ENCODE measurements at places on chromosomes 1 and 21.

DNA sequence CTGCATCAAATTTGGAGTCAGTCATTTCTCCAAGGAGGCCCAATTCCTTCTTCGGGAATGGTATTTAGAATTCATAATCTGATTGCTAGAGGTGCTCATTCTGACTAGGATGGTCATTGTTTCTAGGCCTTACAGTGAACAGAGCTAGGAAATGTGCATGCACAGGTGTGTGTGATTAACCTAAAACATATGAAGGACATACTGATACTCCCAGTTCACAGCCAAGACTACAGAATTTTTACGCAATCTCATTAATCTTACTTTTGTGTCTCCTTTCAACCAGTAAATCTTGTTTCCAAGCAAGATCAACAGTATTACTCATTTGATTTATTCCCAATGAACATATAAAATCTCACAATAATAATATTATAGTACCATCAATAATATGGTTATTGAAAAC lies 47.1 kb downstream of the NFASC start:
- no peak for DNase-seq

DNA sequence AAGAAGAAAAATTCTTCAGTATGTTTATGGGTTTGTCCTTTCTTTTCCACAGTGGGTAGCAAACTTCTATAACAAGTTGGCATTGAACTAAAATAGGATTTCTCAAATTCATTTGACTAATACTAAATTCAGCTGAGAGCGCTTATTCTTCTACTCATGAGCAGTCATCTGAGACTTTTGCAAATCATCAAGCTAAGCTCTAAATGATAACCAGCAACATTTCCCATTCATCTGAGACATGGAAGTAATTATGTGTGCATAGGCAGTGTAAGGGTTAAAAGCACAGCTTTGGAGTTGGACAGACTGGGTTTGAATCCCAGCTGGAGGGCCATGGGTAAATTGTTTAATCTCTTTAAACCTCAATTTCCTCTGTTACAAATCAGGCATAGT lies 18.3 kb upstream of the CNR2 start:
- DNase-seq: no peak

DNA sequence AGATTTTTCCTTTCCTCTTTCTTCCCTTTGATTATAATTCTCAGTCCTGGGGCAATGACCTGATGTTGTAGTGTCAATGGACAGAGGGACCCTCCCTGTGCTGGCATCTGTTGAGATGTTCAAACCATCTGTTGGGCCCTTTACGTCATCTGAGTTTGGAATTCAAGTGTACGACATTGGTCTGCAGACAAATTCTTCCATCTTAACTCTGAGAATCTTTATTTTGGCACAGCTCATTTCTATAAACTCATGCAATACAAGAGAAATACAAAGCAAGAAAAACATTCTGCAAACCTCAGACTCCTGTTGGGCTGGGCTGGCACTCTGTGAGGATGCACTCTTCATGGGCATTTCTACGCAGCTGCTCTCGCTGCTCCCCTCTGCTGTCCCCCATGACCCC lies 54.2 kb downstream of the IFI44 start:
- DNase-seq: no peak

GRCh38 chr1:218346391-218347204 lies 1.5 kb downstream of the TGFB2 start:
- peak; percentile 20 for DNase-seq

GRCh38 chr1:110734133-110734680 lies 59.5 kb upstream of the KCNA3 start:
- no peak for DNase-seq

GRCh38 chr21:42057851-42058437 lies 13.2 kb upstream of the UMODL1 start:
- DNase-seq: no peak

- no peak for DNase-seq
Observed at GRCh38 chr1:230277201-230278025, 148.7 kb downstream of the PGBD5 start.

Data from AG08395 (cell line).